GM23338 (cell line): ENCODE measurements at places on chromosomes 5 and 9. TPM values are rescaled to one million over a fixed set of nuclear protein-coding genes. Genes with fewer than 3 reads are reported as not detected.

Gene SURF6
- 27.1 and 27.6 TPM in 2 replicates for total RNA-seq

GRCh38 chr5:125313555-125313954, 567.1 kb upstream of the ZNF608 start:
- no peaks in the 10 kb centered on the region for H3K27me3 ChIP-seq
- peaks cover 32% of the 10 kb centered on the region for H3K4me1 ChIP-seq
- H3K36me3 ChIP-seq, result no peaks in the 10 kb centered on the region
- no peak for DNase-seq
- no peak overlapping the region for H3K4me3 ChIP-seq
- no peak overlapping the region for H3K27ac ChIP-seq

DNA sequence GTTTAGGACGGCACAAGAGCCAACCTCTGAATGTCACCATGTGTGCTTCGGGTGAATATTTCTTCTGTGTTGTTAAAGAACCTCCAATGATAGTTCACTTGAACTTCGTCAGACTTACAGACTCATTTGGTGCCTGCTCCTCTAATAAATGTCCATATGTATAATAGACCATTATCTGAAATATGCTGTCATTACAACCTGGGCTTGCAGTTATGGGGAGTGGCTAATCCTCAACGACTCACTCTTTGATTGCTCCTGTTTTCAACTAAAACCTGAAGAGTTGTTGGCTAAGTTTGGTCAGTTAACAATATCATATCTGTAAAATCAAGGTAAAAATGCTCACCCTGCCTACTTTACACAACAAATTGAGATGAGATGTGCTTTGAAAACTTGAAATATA, 298.7 kb upstream of the PTGER4 start:
- H3K4me3 ChIP-seq, result no peak overlapping the region
- DNase-seq, result no peak
- H3K36me3 ChIP-seq, result no peaks in the 10 kb centered on the region

DNA sequence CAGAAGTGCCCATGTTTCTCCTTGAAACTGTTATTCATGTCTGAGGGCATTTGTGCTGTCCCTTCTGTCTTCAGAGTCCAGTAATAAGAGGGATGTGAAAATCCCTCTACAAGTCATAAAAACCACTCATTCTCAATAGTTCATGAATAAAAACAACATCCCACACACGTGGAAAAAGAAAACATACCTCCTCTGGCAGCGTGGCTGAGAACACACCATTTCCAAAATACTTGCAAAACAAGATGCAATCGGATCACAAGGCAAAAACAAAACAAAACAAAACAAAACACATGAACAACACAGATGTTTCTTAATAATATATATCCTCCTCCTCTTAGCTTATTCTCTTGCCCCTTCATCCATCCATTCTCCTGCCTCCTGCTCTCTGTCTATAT, 71.0 kb upstream of the EQTN start:
- no peak overlapping the region for H3K27ac ChIP-seq
- H3K36me3 ChIP-seq, result no peaks in the 10 kb centered on the region
- H3K4me1 ChIP-seq, result peaks cover 69% of the 10 kb centered on the region
- no peaks in the 10 kb centered on the region for H3K27me3 ChIP-seq
- no peak overlapping the region for H3K4me3 ChIP-seq
- DNase-seq, result no peak

DNA sequence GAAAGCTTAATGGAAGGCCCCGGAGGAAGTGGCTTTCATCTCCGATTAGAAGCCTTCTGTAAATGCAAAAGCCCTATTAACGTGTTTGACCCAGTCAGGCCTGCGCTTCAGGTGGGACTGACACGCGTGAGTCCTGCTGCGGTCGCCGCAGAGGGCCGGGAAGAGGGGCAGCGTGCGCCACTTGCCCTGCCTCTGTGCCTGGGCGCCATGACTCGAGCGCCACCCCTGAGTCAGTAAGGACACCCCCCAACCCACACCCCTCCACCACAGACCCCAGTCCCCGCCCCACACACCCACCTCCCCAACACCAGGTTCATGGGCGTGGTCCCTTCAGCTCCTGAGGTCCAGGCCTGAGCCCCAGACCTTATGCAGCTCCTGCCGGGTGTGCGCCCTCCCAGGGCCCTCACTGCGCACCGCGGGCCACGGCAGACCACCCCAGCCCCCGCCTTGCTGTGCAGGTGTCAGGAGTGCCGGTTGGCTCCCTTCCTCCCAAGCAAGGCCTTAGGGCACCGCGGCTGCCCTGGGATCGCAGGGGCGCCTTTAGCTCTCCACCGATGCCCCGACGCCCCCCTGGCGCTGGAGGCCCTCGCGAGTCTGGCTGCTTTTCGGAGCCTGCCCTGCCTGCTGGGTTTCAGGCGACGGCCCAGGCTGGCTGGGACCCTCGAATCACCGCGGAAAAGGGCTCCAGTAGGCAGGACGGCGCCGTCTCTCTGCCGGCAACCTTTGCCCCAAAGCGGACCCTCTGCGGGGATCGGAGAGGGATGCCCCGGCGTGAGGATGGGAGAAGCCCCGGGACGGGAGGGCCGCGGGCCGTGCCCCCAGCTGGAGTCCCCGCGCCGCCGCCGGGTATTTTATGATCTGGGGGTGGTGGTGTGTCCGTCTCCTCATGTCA, 625 bp upstream of the OLFM1 start:
- peaks cover 15% of the 10 kb centered on the region for H3K27me3 ChIP-seq
- H3K4me3 ChIP-seq, result peak overlapping the region; percentile 61
- no peak overlapping the region for H3K27ac ChIP-seq
- no peak for DNase-seq
- peaks cover 4% of the 10 kb centered on the region; the same call in 1 of the 2 replicates for H3K4me1 ChIP-seq

DNA sequence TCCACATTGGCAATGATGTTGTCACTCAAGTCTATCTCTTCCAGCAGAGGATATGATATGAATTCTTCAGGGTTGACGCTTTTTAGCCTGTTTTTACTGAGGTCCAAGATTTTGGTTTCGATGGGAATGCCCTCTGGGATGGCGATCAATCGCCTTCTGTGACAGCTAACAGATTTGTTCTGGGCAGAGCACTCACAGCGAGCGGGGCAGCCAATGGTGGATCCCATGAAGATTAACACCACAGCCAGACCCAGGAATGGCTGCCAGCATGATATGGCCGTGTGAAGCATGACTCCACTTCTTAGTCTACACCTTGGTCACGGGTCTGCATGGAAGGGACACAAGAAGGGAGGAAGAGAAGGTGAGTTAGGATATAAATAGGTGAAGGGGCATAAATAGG, 377.1 kb upstream of the C9orf72 start:
- no peak overlapping the region for H3K4me3 ChIP-seq
- H3K36me3 ChIP-seq, result no peaks in the 10 kb centered on the region
- H3K27me3 ChIP-seq, result no peaks in the 10 kb centered on the region
- H3K27ac ChIP-seq, result no peak overlapping the region
- no peak for DNase-seq
- H3K4me1 ChIP-seq, result no peaks in the 10 kb centered on the region

Gene TMC1
- 0.54 and 1.2 TPM in 2 replicates for total RNA-seq

- H3K4me3 ChIP-seq, result no peak overlapping the region
- H3K27ac ChIP-seq, result no peak overlapping the region
- H3K27me3 ChIP-seq, result no peaks in the 10 kb centered on the region
- H3K36me3 ChIP-seq, result no peaks in the 10 kb centered on the region
Measured at GRCh38 chr5:6461006-6461405, 12.3 kb downstream of the UBE2QL1 start.

DNA sequence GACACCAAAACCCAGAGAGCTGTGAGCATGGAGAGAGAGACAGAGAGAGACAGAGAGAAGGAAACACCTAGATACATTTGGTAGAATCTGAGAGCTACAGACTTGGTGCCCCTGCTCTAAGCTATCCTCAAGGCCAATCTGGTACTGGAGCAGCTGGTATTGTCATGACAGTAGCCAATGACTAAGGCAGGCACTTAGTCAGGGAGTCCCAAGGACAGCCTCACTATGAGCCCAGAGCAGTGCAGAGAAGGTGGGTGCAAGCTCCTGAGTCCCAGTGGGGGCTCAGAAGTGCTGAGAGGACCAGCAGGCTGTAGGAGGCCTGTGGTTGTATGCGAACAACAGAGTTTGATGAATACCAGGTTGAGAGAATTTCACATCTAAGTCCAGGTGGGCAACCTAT, 300.4 kb upstream of the ZNF608 start:
- no peak overlapping the region for H3K4me3 ChIP-seq
- H3K27me3 ChIP-seq, result no peaks in the 10 kb centered on the region
- H3K4me1 ChIP-seq, result peaks cover 33% of the 10 kb centered on the region

Gene PSMD5
- 40.5 and 49.4 TPM in 2 replicates for total RNA-seq

DNA sequence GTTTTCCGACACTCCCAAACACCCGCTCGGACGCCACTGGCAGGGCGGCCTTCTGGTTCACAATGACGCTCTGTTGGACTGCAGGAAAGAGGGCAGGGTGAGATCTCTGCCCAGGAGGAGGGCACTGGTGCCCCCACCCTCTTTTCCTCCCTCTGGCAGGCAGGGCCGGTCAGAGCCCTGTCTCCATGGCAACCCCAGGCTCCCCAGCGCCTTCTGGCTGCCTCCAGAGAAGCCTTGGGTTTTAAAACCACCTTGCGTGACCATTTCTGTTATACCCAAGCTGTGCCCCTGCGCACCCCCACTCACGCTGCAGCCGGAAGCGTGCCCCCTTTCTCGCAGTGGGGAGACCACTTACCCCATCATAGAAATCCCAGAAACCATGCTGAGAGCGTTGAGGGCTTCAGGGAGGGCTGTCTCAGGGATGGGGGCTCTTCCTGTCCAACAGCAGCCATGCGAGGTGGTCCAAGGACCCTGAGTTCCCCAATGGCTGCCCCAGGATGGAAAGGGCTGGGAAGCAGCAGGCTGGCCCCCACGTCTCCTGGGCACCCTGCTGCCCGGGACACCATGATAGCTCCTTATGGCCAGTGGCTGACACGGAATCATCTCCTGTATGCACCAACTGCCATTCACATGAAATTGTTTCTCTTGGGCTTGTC, 7.3 kb downstream of the C9orf50 start:
- H3K36me3 ChIP-seq, result no peaks in the 10 kb centered on the region
- peaks cover 18% of the 10 kb centered on the region for H3K27me3 ChIP-seq
- peaks cover 2% of the 10 kb centered on the region; the same call in 1 of the 2 replicates for H3K4me1 ChIP-seq
- no peak for DNase-seq
- no peak overlapping the region for H3K27ac ChIP-seq

DNA sequence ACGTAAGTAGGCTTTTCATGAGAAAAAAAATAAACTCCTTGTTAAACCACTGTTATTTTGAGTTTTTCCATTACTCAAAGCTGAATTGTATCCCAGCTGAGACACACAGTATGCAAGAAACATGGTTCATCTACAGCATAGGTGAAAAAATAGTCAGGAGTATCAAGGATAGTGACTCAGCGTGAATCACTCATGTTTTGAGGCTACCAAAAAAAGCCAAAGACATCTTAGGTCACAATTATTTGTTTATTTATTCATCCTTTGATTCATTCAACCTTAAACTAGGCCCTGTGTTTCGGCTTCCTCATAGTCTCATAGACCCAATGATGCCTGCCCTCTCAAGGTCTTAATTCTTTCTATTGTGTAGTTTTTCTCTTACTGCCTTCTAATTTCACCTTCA, 32.9 kb upstream of the STX17 start:
- H3K27ac ChIP-seq, result no peak overlapping the region
- H3K36me3 ChIP-seq, result no peaks in the 10 kb centered on the region
- DNase-seq, result no peak
- H3K4me3 ChIP-seq, result no peak overlapping the region
- no peaks in the 10 kb centered on the region for H3K4me1 ChIP-seq

DNA sequence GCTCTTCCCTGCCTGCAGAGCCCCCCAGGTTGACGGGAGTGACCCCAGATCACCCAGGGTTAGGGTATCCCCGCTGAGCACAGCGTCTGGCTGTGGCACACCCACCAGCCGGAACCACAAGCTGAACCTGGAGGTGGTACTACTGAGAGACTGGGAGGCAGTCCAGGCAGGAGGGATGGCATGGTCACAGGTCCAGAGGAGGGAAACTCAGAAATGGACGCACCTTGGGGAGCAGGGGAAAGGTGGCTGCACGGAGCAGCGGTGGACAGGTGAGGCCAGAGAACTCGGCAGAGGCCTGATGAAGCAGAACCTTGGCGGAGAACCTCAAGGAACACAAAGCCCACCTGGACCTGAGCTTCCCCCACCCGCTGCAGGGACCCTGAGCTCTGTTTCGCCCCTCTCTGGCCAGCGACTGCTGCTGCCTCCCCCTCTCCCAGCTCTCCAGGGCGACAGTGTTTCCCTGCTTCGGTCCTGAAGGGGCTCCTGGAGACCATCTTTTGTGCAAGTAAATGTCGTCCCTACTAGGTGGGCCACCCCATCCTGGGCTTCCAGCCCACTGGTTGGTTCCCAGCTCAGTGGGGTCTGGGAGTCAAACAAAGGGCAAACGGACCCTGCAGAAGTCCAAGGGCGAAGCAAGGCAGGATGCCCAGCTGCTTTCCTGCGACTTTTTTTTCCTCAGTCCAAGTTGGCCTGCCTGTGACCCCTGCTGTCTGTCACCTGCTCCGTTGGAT, 845 bp downstream of the ADGRD2 start:
- H3K4me1 ChIP-seq, result 0 out of 2 replicates have a peak, but pooled peaks cover 8% of the 10 kb centered on the region
- peak overlapping the region; percentile 67 for H3K4me3 ChIP-seq
- no peaks in the 10 kb centered on the region for H3K36me3 ChIP-seq
- peaks cover 27% of the 10 kb centered on the region for H3K27me3 ChIP-seq
- H3K27ac ChIP-seq, result no peak overlapping the region
- DNase-seq, result no peak

DNA sequence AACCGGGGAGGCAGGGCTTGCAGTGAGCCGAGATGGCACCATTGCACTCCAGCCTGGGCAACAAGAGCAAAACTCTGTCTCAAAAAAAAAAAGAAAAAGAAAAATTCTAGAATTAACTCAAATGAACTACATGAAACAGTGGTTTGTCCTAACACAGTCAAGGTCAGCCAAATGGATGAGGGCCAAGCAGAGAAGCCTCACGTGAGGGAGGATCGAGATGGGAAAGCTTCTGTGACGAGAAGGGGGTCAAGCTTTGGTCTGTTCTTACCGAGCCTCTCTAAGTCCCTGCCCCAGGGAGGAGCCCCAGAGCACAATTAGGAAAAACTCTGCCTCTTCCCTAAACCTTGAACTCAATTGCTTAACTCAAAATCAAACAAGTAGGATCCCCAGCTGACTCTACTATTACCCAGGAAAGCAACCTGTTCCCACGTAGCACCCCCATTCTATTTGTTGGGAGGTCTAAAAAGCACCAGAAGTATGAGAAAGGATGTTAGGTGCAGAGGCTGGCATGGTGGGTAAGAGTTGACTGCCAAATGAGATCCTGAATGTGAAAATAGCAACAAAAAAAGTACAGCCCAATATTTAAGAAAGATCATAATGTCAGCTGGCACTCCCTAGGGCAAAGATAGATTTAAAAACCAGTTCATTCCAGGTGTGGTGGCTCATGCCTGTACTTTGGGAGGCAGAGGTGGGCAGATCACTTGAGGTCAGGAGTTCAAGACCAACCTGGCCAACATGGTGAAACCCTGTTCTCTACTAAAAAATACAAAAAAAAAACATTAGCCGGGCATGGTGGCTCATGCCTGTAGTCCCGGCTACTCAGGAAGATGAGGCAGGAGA, 7.2 kb downstream of the ALDH7A1 start:
- DNase-seq, result no peak
- H3K27me3 ChIP-seq, result no peaks in the 10 kb centered on the region
- no peak overlapping the region for H3K27ac ChIP-seq
- no peak overlapping the region for H3K4me3 ChIP-seq
- H3K36me3 ChIP-seq, result peaks cover 66% of the 10 kb centered on the region

Gene ADAMTS2
- 6.4 and 8.1 TPM in 2 replicates for total RNA-seq

- DNase-seq, result no peak
- no peak overlapping the region for H3K27ac ChIP-seq
- H3K4me1 ChIP-seq, result no peaks in the 10 kb centered on the region
- H3K36me3 ChIP-seq, result no peaks in the 10 kb centered on the region
Measured at GRCh38 chr5:40233268-40233667, 446.4 kb upstream of the PTGER4 start.
